Fibroblast of skin of left quadriceps (primary cell): ENCODE measurements at places on chromosomes 6 and 20.

- DNase-seq = peak; percentile 79
Measured at GRCh38 chr6:4581468-4582385, 194.5 kb upstream of the CDYL start.

- DNase-seq = peak; percentile 39
Measured at GRCh38 chr6:30102414-30102969, 10.4 kb downstream of the TRIM31 start.

GRCh38 chr6:51450958-51451357 is 632.3 kb downstream of the TFAP2B start:
- no peak for DNase-seq

DNA sequence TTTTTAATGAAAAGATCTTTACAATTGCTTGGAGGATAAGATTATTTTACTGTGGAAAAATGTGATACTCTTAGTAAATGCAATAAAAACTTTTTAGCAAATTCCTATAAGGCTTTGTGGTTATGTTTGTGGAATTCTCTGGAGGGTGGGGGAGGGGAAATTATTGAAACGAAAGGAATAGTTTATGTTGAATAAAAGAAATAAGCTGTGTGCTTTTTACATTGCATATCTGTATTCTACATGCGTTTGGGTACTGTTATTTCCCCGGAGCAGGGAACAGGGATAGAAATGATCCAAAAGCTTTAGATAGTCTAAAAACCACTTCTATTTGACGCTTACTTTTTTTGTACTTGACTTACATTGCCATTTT is 143.8 kb downstream of the SLC16A10 start:
- DNase-seq = peak; percentile 46

- DNase-seq = no peak
Measured at GRCh38 chr6:42864602-42865001, 14.8 kb upstream of the RPL7L1 start.
